ENCODE measurements at places on chromosomes 3 and 15. TPM values are rescaled to one million over a fixed set of nuclear protein-coding genes. Genes with fewer than 3 reads are reported as not detected.

WDR49 gene
- 0.43 TPM for total RNA-seq

GRCh38 chr3:53495520-53496391 is 1.3 kb downstream of the CACNA1D start:
- DNase-seq, result no peak

DNA sequence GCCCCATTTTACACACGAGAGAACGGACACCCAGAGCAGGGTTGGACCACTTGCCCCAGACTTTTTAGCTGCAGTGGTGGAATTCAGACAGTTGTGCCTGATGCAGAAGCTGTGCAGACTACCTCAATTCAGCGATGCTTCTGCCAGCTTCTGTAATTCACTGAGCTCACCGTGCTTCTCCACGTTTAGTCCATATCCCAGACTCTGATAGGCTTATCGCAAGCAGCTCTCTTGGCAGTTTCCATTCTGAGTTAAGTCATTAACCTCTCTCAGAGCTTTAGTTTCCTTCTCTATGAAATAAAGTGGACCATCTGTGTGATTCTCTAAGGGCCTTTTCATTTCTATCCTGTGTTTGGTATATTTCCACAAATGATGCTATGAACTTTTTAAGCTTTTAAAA is 37.1 kb downstream of the ABHD17C start:
- DNase-seq, result no peak

DNA sequence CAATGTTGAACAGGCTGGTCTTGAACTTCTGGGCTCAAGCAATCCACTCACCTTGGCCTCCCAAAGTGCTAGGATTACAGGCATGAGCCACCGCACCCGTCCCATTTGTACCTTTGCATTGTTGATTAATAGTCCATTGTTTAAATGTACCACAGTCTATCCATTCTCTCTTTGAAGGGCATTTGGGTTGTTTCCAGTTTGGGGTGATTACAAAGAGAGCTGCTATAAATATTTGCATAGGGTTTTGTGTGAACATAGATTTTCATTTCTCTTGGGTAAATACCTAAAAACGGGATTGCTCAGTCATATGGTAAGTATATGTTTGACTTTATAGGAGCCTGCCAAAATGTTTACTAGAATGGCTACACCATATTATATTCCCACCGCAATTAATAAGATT is 13.7 kb upstream of the PTPRG start:
- no peak for DNase-seq

DNA sequence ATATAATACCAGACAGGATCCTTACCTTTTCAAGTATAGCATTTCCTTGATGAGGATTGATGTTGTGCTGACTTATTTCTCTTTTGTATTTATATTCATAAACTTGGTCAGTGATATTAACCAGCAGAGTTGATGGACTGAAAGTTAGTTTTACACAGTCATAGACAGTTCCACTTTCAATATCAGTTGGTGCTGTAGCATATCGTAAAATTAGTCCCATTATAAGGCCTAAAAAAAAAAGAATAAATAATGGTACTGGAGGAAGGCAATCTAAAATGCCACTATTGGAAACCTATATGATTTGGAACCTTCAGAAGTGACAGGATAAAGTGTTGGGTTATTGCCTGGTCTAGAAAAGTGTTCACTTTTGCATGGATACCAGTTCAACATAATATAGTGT is 16.3 kb downstream of the SLC9A9 start:
- DNase-seq, result no peak

All from astrocyte (in vitro differentiated cells and primary cell).